ENCODE measurements at places on chromosomes 3 and 15.

- DNase-seq, result no peak
Observed at GRCh38 chr3:28139288-28139687, 102.1 kb upstream of the CMC1 start.

GRCh38 chr15:47523681-47524475 lies 193.4 kb upstream of the SEMA6D start:
- DNase-seq, result no peak

- no peak for DNase-seq
Observed at GRCh38 chr15:99413955-99414754, 151.6 kb upstream of the MEF2A start.

DNA sequence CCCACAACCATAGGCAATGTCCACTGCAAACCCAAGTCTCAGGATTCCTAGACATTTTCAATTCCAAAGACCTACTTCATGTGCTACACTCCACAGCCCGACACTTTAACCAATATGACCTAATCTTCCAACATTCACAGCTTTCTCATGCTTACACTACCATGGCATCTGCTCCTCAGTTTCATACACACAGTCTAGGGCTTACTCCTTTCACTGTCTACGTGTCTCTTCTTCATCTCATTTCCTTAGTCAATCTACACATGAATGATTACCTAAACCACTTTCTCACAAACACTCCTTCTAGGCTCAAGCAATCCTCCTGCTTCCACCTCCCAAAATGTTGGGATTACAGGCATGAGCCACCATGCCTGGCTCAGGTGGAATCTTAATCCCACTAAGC lies 106.3 kb downstream of the STAG1 start:
- no peak for DNase-seq

- DNase-seq, result no peak
Observed at GRCh38 chr15:55619783-55620182, 31.6 kb upstream of the PYGO1 start.

DNA sequence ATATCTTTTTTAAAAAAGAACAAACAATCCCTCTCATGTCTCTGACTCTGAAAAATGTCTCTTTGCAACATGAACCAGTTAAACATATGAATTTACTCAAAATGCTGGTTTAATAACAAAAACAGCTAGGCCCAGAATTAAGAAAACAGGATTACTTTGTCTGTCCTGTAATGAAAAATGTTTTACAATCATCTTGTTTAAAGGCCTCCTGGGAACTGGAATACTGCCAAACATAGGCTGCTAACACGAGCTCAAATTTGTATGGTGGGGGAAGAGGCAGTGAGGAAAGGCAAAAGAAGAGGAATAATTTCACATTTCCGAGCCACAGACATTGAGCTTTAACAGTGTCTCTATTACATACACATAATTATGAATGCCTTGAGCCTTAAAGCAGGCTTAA lies 61.7 kb upstream of the PPIB start:
- DNase-seq, result no peak

GRCh38 chr3:30871720-30872119 lies 22.7 kb downstream of the GADL1 start:
- no peak for DNase-seq

GRCh38 chr3:68033867-68034266 lies 379.5 kb upstream of the SUCLG2 start:
- DNase-seq, result no peak

- no peak for DNase-seq
Observed at GRCh38 chr15:92283813-92284212, 109.9 kb upstream of the ST8SIA2 start.

DNA sequence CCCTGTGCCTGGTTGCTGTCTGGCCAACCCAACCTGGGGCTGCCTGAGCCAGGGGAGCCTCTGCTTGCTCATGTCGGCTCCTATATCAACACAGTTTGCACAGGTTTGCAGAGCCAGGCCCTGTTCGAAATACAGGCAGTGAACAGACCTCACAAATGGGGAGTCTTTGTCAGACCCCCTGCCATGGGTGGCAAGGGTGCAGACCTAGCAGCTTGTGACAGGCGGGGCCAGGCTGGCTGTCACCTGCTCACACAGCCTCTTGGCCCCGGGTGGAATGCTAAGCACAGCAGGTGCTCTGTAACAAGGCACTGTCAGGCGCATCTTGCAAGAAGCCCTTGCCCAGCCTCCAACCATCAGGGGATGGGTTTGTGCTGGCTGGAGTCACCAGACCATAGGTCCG lies 47.3 kb downstream of the BDH1 start:
- no peak for DNase-seq

DNA sequence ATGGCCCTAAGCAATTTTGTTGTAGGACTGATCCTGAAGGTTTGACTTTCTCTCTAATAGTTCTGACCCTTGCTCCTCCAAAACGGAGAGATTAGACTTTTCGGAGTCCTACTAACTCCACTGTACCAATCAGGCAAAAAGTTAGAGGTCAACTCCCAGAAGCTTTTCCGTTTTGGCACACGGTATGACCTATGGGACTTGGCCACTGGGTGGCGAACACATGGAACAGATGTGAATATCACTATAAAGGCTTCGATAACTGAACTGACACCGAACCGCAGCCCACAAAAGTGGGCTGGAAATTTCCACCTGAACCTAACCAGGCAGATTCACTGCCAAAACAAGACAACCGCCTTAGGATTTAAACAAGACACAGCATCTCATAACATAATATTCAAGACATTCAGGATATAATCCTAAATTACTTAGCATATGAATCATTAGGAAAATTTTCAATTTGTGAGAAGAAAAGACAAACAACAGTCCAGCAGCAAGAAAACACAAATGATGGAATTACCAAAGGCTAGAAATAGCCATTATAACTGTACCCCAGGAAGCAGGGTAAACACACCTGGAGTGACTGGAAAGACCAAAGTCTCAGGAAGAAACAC lies 12.2 kb upstream of the TM2D3 start:
- no peak for DNase-seq

- DNase-seq, result no peak
Observed at GRCh38 chr15:101641894-101642293, 10.3 kb downstream of the TM2D3 start.

- no peak for DNase-seq
Observed at GRCh38 chr15:62828364-62828763, 214.2 kb upstream of the TPM1 start.

Data from NCI-H510A (cell line).